Body of pancreas (tissue), 4 donors: ENCODE measurements at places on chromosomes 3 and 15. TPM values are rescaled to one million over a fixed set of nuclear protein-coding genes. Genes with fewer than 3 reads are reported as not detected.
A peak's percentile ranks its signal among the peaks of the same experiment; 100 is the strongest.

SCAANT1 gene
- not detected for total RNA-seq

LMAN1L gene
- total RNA-seq = not detected

USP19 gene
- total RNA-seq = 33.6 TPM

BRK1 gene
- 13.8 TPM for total RNA-seq

VIPR1 gene
- 0.99 TPM for total RNA-seq

GRCh38 chr3:74027121-74027520, 402.4 kb upstream of the PDZRN3 start:
- no peak for DNase-seq

DNA sequence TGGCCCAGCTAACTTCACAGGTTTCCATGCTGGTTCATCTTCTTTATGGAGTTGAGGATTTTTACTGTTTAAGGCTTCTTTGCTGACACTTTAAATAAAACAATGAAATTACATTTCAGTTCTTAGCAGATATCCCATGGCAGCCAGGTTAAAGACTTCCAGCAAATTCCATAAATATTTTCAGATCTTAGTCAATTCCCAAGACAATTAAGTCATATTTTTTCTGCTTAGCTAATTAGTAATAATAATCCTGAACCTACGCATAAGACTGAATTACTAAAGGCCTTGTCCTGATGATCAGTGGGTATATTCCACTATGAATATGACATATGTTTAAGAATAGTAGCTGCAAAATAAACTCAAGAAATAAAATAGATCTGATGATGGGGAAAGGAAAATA, 83.3 kb downstream of the NR2E3 start:
- no peak for DNase-seq

- no peak for DNase-seq
Observed at GRCh38 chr3:177828208-177828565, 630.9 kb upstream of the TBL1XR1 start.

- peak; percentile 54 for DNase-seq
Observed at GRCh38 chr15:58771621-58772250, 634 bp downstream of the MINDY2 start.

DNA sequence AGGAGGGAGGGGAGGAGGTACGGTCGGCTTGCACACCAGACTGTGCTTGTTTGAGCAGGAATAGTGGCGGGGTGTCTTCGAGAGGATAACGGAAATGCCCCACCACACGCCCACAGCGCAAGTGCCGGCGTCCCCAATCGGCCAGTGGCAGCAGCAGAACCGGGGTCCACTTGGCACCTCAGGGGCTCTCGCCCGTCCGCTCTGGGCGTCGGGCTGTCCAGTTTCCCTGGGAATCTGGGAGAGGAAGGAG, 53.7 kb downstream of the CCDC54 start:
- no peak for DNase-seq

DNA sequence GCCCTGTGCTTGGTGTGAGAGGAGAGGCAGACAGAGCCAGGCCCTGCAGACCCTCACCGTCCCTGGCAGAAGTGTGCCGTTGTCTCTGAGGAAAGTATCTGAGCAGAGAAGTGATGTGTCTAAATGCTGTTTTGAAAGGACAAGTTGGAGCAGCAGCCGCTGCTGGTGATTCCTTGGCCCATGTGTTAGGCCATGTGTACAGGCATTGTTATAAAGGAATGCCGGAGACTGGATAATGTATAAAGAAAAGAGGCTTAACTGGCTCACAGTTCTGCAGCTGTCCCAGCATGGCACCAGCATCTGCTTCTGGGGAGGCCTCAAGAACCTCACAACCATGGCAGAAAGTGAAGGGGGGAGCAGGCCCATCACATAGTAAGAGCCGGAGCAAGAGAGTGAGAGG, 334.6 kb upstream of the ATP10A start:
- no peak for DNase-seq

DNA sequence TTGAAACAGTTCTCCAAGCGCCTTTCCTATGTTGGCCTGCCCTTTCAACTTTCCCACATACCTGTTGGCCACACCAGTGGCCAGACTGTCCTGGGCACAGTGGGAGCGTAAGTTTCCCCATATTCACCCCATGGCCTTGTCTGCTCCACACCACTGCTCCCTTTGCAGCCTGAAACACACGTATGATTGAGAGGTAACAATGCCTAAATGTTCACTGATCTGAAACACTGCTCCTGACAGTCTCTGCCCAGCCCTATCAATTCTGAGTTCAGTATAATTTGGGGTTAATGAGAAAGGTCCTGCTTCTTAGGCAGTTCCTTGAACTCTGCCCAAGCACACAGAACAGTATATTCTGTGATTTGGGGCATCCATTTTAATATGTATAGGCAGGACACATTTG, 52.2 kb downstream of the ANXA2 start:
- DNase-seq = no peak

GRCh38 chr3:56795829-56796185, 5.9 kb downstream of the ARHGEF3 start:
- no peak for DNase-seq

DNA sequence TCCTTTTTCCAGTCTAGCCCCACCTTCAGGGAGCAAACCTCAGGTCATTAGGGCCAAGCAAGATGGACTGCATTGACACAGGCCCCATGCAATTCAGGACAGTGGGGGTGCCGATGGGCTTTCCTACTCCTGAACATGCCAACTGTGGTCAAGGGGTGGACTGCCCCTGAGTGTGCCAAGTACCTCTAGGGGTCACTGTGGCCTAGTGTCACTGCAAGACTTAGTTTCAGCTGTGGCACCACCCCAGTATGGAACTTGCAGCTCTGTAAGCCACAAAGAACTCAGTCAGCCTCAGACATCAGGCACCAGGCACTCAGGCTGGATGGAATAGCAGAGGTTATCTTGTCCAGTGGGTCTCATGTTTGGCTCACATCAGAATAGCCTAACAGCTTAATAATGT, 32.3 kb downstream of the EXOG start:
- no peak for DNase-seq
